ENCODE measurements at places on chromosomes 3 and 15.

DNA sequence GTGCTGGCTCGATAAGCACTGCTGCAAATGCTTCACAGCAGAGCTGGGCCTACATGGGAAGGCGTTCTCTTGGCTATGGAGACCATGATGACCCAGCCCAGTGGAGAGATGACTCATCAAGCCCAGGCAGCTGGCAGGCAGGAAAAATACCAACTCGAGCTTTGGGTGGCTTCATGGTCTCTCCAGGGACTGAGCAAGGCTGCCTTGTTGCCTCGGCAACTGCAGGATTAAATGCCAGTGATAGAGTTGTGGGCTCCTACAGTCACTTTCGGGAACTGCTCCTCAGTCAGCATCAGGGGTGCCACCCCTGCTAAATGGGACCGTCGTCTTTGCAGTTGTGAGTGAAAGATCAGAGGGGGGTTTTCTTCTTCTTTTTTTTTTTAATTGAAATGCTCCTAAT is 54.6 kb upstream of the MYZAP start:
- peak; percentile 87 for ATAC-seq

DNA sequence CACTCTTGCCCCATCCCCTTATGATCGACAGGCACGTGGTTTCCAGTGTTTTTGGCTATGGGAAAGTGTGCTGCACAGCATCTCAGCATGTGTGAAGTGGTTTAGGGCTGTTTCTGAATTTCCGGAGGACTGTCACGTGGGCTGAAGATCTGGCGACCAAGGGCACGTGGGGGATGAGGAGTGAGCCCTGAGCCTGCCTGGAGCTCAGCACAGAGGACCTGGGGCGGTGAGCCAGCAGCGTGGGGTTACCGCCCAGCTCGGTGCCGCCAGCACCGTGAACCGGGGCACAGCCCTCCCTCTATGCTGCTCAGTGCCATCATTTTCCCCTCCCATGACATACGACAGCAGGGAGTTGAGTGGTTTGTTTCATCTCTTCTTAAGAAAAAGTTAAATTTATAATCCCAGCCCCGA is 150.2 kb downstream of the DNAJB8 start:
- no peak for ATAC-seq

GRCh38 chr3:53068176-53068575 is 22.3 kb upstream of the SFMBT1 start:
- ATAC-seq = no peak

GRCh38 chr15:85770096-85771041 is 24.4 kb downstream of the KLHL25 start:
- no peak for ATAC-seq

DNA sequence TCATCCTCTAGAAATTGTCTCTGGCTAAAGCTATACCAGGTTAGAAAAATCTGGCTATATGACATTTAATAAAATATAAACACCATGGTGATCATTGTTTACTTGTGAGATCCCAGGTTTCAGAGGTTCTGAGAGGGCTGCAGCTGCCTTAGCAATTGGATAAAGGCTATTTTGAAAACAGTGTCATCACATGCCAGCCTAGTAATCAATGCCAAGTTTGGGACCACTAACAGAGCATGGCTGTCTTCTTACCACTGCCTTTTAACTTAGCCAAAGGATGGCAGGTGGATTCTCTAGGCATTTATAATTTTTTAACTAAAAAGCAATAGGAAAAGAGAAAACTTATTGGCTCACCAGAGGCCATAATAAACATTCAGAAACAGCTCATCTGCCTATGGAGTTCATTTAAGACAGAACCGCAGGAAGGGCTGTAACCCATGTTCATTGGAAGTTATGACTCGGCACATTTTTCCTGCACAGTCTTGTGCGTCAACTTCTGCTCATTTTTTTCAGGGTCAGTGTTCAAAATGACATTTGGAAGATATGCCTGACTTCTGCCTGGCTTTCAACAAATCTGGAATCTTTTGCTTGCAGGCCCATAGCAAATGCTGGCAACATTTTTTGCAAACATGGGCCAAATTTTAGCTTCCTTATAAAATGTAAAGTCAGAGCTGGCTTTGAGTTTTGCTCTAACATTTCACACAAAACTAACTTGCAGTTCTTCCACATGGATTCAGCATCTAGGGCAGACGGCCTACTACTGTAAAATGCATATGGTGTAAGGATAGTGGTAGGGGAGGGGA is 476.0 kb upstream of the TBL1XR1 start:
- peak; percentile 61 for ATAC-seq

DNA sequence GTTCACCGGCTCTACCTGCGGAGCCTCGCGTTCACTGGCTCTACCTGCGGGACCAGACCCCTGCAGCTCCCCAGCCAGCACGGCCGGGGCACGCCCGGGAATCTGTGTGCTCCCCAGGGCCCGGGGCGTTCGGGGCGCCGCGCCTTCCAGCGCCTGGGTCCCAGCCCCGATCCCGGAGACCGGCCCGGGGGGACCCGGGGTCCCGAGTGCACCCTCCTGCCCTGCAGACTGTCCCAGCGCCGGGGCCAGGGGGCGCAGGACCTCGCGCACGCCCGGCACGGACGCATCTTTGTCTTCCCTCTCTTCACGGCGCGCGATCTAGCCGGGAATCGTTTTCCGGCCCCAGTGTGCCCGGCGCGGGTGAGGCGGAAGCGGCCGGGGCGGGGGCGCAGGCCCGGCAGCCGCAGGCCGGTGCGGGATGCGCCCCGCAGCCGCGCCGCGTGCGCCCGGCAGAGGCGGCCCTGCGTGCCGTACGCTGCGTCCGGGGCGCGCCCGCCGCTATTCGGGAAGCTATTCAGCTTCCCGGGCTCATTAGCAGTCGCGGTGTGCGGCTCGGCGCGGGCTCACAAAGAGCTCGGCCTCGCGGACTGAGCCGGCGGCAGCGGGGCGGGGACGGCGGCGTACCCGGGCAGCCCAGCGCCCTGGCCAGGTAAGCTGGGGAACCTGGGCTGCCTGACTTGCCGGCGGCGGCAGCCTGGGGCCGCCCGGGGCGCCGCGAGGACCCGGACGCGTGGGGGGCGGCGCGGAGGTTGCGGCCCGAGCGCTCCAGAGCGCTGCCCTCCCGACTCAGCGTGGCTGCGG is at the start of gene APBA2:
Gene APBA2 (plus strand): TSS at position 345 of the 801 bp plus-strand sequence. CDS start 167,911 bp downstream, outside the sequence.
- peak; percentile 54 for ATAC-seq

DNA sequence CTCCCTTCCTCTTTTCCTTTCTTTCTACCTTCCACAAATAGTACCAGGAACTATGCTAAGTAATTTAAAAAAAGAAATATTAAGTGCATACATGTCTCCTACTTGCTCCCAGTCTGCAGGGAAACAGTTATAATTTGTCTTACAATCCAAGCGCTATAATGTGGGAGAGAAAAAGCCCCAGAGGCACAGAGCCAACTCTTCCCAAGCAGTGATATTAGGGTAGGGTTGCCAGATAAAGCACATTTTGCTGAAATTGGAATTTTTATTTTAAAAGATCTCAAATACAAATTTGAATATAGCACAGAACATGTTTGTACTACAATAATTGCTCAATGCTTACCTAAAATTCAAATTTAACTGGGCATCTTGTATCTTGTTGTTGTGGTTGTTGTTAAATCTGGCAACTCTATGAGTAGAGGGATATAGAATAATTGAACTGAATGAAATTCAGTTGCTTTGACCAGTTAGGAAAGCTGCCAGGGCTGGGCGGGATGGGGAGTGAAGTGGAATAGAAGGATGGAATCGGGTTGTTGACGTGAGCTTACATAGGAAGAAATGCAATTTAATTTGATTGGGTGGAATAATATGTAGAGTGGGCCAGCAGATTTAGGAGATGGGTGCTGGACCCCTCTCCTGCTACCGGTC is 52.6 kb upstream of the USP3 start:
- ATAC-seq = no peak

- no peak for ATAC-seq
These were observed 26.1 kb downstream of the SUMF1 start for GRCh38 chr3:4440951-4441350.

- ATAC-seq = peak; percentile 77
These were observed 153.9 kb downstream of the BBX start for GRCh38 chr3:107676469-107677309.

DNA sequence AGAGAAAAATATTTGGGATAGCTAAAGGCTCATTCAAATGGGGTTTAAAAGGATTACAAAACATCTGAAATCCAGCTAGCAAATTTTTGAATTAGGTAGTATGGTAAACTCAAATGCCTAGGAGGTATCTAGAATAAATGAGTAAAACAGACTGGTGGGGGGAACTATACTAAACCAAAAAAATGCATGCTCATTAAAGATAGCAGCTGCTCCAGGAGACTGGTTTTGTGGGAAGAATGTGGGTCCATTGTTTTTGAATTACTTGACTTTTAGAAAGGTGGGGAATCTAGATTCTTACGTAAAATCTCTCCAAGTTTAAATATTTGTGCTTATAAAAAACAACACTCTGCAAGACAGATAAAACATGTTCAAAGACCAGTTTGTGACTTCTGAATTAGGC is 73.8 kb downstream of the LEKR1 start:
- ATAC-seq = no peak

DNA sequence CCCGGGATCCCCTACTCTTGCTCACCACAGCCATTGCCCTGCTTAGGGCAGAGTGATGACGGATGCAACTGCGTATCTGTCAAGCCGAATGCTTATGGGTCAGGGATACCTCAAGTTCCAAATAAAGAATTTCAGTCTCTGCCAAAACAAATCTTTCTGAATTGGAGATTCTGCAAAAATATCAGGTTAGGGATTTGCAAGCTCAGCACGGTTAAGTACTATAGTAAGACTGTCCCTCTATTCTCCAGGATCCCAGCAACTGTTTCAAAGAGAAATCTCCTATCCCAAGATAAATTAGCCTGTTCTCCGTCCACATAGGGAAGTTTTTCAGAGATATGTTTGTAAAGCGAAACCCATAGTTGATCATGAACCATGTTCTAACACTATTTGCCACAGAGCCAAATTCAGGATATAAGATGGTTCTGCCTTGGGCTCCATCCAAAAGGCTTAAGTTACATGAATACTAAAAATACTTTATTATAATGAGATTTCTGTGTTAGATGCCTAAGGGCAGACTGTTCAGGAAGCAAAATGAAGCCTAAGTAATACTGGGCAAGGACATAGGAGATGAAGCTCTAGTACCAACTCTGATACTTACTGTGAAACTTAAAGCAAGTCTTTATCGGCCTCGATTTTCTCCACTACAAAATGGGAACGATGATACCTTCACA is 100.1 kb upstream of the LPP start:
- peak; percentile 63 for ATAC-seq

- ATAC-seq = peak; percentile 14
These were observed 10.5 kb downstream of the GNAI2 start for GRCh38 chr3:50246517-50246954.

DNA sequence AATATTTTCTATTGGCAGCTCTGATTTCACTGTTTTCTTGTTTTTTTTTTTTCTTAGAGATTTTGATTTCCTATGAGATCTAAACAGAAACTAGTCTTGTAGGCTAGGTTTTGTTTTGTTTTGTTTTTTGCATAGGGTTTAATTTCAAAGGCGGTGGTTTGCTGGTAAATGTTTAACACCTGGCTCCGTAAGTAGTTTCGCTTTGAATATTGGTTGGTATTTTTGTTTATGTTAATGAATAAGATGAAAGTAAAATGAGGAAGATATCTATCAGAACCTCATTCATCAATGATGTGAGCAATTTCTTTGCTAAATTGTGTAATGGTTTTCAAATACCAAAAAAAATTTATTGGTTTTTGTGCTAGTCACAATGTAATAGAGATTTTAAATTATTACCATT is 39.7 kb upstream of the TM4SF1 start:
- ATAC-seq = no peak

DNA sequence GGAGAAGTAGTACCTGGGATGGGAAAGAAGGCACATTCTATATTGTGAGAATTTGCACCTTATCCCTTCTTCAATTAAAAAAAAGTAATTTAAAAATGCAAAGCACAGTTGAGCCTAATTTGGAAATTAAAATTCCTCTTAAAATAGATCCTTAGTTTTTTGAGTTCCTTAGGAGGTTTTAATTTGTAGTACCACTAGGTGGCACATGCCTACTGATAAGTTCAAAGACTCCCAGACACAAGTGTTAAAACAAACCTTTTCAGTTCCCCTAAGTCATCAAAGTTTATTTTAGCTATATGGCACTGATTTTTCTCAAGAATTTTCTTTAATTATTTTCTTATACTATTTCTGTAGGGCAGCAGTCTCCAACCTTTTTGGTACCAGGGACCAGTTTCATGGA is 127.6 kb upstream of the AZI2 start:
- peak; percentile 71 for ATAC-seq

DNA sequence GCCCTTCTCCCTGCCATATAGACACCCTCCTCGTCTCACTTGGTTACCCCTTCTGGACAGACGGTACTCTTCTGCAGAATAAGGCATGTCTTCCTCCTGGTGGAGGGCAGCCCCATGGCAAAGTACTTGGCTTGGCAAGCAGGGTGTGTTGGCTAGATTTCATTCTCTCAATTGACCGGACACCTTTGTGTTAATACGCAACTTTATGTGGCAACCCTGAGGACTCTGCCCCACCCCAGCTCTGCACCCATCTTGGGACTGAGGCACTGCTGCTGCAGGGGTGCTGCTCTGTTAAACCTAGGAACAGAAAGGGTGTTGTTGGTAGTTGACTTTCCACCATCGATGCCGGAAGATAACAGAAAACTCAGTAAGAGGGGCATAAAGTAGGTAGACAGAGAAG is 55.2 kb downstream of the PTPRG start:
- no peak for ATAC-seq

GRCh38 chr3:16865335-16865734 is 19.4 kb upstream of the PLCL2 start:
- no peak for ATAC-seq

GRCh38 chr3:16168211-16168610 is 6.3 kb upstream of the GALNT15 start:
- no peak for ATAC-seq

DNA sequence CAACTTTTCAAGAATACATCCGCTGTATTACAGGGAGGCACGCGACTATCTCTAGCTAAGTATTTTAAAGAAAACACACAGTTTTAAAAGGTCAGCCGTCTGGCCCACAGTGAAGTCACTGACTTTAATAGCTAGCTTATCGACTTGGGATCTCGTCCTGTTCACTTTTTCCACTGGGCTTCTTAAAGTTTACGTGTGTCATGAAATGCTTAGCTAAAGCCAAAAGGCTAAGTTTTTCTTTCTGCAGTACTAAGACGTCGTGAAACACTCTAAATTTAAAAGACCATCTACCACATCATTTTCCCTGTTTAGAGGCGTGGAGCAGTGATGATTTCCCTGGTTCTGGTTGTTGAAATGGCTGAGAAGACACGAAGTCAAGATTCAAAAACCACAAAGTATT is 27.1 kb downstream of the LRIG1 start:
- peak; percentile 23 for ATAC-seq

DNA sequence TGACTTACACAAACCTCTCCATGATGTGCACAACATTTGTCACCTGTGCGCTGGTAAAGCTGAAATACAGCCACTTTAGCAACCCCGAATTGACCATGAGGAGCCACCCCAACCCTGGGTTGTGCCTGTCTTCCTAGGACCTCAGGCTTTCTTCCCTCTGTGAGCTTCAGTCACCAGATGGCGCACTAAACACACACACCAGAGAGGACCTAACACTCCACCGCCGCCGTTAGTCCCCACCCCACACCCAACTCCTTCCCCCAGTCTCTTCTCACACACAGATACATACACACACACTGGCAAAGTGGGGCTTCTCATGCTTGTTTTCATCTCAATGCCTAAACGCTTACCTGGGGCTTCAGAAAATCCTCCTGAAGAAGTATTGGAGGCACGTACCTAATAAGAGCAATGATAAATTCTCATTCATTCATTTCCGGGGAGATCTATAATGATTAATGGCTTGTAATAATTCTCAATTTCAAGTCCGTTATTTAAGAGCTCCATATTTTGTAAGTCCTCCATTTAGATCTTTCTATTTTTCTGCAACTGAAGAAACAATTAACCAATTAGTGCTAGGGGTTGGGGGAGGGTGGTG is 2.1 kb upstream of the CCDC80 start:
- peak; percentile 80 for ATAC-seq
